Aorta (tissue), 5 donors: ENCODE measurements at places on chromosomes 1 and 21. TPM values are rescaled to one million over a fixed set of nuclear protein-coding genes. Genes with fewer than 3 reads are reported as not detected.

Gene SH2D1B
- 0.45 TPM for total RNA-seq

- DNase-seq = no peak
Observed at GRCh38 chr1:225440380-225441221, 12.8 kb upstream of the LBR start.

GRCh38 chr1:208974717-208975116 lies 608.8 kb upstream of the CAMK1G start:
- no peak for DNase-seq

GRCh38 chr1:206631085-206631509 lies 4.2 kb upstream of the DYRK3 start:
- no peak for DNase-seq

GRCh38 chr1:44405798-44406736 lies 1.0 kb downstream of the RNF220 start:
- peak; percentile 80 for DNase-seq

Gene PLA2G2F
- not detected for total RNA-seq
